Adrenal gland (tissue), 19 donors: ENCODE measurements at places on chromosomes 11 and 22. TPM values are rescaled to one million over a fixed set of nuclear protein-coding genes. Genes with fewer than 3 reads are reported as not detected.

The KCNJ1 gene
- not detected for total RNA-seq

The THY1 gene
- 8.7 TPM for total RNA-seq

The TP53I11 gene
- total RNA-seq = 3.5 TPM

The DGAT2 gene
- 11.6 TPM for total RNA-seq

DNA sequence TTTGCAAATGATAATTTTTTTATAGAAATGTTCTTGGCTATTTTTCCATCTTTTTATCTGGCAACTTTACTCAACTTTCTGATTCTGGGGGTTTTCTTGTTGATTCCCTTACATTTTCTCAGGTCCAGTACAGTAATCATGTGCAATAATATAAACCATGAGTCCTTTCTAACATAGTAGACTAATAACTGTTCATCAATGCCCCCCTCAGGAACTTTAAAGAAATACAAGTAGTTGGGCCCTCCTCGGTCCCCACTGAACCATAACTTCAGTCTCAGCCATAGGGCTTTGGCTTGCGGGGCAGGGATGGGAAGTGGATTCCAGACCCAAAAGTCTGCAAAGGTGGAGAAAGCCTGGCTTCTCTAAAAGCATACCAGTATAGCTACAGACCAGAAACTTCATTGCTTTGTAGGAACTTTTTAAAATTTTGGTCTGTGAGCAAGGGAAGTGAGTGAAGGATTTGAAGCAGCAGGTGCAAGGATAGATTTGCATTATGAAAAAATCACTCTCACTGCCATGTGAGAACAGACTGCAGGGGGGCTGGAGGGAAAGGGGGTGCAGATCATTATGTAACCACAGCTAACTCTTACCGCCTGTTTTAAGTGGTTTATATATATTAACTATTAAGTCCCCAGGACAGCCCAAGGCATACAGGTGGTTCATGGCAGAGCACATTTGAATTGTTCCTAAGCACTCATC is 10.4 kb upstream of the TUB start:
- DNase-seq = no peak
- H3K4me3 ChIP-seq = no peak overlapping the region
- H3K27me3 ChIP-seq = no peaks in the 10 kb centered on the region
- H3K27ac ChIP-seq = no peak overlapping the region
- peaks cover 19% of the 10 kb centered on the region for H3K4me1 ChIP-seq

- no peaks in the 10 kb centered on the region for H3K36me3 ChIP-seq
- H3K4me3 ChIP-seq = no peak overlapping the region
- H3K4me1 ChIP-seq = peaks cover 30% of the 10 kb centered on the region
- no peaks in the 10 kb centered on the region for H3K27me3 ChIP-seq
- DNase-seq = no peak
- H3K27ac ChIP-seq = no peak overlapping the region
These were observed 1.4 kb downstream of the MYEOV start for GRCh38 chr11:69295079-69295994.

- no peaks in the 10 kb centered on the region for H3K27me3 ChIP-seq
- H3K4me3 ChIP-seq = no peak overlapping the region
- H3K4me1 ChIP-seq = no peaks in the 10 kb centered on the region
- H3K36me3 ChIP-seq = no peaks in the 10 kb centered on the region
- no peak overlapping the region for H3K27ac ChIP-seq
These were observed 178.4 kb upstream of the E2F8 start for GRCh38 chr11:19419021-19419750.

DNA sequence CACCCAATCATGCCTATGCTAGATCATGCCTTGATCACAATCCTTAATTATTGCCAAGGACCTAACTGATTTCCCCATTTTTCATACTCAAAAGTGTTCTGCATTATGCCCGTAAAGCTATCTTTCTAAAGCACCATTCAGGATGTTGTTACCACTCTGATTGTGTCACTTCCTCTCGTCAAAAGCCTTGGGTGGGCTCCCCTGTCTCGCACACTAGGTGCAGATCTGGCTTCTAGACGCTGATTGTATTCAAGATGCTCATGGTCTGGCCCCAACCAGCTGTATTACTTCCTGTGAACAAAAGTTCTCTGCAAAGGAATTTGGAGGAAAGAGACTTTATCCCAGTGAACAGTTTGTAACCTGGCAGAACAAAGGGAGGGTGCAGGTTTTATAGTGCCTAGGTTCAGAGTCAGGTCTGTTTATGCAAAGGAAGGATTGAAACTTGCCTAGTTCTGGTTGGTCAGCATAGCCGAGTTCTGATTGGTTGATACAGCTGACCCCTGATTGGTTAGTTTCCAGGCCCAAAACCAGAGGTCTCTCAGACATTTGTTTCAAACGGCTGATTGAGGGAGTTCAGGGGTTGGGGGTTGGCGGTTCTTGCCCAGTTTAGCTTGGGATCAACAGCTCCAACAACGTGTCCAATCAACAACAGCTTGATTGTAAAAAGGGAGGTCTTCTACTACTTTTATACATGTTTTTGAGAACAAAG is 25.4 kb downstream of the ATG13 start:
- H3K4me3 ChIP-seq = no peak overlapping the region
- H3K27ac ChIP-seq = no peak overlapping the region
- DNase-seq = no peak
- H3K36me3 ChIP-seq = no peaks in the 10 kb centered on the region

DNA sequence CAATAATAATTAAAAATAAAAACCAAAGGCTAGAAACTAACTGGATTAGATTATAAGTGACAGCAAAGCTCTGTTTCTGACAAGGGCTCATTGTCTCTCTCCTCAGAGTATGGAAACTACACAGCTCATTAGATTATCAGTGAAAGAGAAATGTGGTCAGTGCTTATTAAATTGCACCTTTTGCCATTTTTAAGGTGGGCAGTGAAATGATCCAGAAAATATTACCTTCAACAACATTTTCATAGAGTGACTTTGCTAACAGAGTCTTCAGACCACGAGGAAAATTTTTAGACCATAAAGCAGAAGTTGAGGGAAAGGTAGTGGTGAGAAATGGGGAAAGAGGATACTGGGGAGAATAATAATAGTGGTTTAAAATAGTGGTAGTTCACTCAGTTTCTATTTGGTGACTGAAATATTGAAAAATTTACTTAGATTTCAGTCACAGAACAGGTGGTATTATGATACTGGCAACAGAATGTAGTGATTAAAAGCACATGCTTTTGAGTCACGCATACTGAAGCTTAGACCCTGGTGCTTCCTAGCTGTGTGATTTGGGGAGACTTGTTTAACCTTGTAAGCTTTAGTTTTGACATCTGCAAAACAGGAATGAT is 684.0 kb upstream of the CCDC90B start:
- DNase-seq = no peak
- H3K36me3 ChIP-seq = no peaks in the 10 kb centered on the region
- H3K27me3 ChIP-seq = no peaks in the 10 kb centered on the region
- H3K27ac ChIP-seq = no peak overlapping the region

DNA sequence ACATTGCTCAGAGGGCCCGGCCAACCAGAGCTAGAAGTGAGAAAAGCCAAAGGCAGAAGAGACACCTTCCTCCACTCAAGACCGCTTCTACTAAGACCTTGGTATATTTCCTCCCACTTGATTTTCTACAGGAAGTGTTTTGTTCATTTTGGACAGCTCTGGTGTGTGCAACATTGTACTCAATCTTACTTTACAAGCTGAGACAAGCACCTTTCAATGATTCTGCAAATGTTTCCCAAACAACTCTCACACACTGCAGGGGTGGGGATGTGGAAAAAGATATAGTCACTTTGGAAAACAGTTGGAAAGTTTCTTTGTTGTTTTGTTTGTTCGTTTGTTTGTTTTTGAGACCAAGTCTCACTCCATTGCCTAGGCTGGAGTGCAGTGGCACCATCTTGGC is 15.7 kb downstream of the MYO18B start:
- no peak for DNase-seq
- no peak overlapping the region for H3K27ac ChIP-seq
- no peak overlapping the region for H3K4me3 ChIP-seq
- no peaks in the 10 kb centered on the region for H3K27me3 ChIP-seq
- H3K4me1 ChIP-seq = no peaks in the 10 kb centered on the region

DNA sequence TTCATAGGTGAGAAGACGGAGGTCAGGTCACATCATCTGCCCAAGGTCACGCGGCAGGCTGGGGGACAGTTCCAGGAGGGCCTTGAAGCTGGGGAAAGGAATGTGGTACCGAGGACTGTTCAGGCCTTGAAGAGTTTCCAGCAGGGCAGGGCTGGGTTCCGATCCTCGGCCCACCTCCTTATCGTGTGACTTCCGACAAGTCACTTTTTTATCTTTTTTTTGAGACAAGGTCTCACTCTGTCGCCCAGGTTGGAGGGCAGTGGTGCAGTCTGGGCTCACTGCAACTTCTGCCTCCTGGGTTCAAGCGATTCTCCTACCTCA is 623 bp downstream of the NDUFS8 start:
- H3K4me3 ChIP-seq = peak overlapping the region; percentile 9
- H3K4me1 ChIP-seq = peaks cover 49% of the 10 kb centered on the region
- no peaks in the 10 kb centered on the region for H3K27me3 ChIP-seq
- H3K36me3 ChIP-seq = no peaks in the 10 kb centered on the region
- H3K27ac ChIP-seq = peak overlapping the region; percentile 96
- no peak for DNase-seq
